ENCODE measurements at places on chromosomes 1 and 21. TPM values are rescaled to one million over a fixed set of nuclear protein-coding genes. Genes with fewer than 3 reads are reported as not detected.

GRCh38 chr21:38531039-38531541 is 32.8 kb upstream of the ERG start:
- no peak for DNase-seq
- H3K4me3 ChIP-seq = no peak overlapping the region
- no peaks in the 10 kb centered on the region for H3K27me3 ChIP-seq
- H3K27ac ChIP-seq = no peak overlapping the region

- no peaks in the 10 kb centered on the region for H3K27me3 ChIP-seq
- H3K4me1 ChIP-seq = no peaks in the 10 kb centered on the region
- H3K4me3 ChIP-seq = peak overlapping the region; percentile 69
- H3K27ac ChIP-seq = no peak overlapping the region
Observed at GRCh38 chr21:29018540-29018939, 609 bp downstream of the RWDD2B start.

GRCh38 chr1:200908191-200908868 is 13.6 kb downstream of the INAVA start:
- H3K4me3 ChIP-seq = no peak overlapping the region
- no peak for DNase-seq
- no peaks in the 10 kb centered on the region for H3K4me1 ChIP-seq
- no peak overlapping the region for H3K27ac ChIP-seq
- H3K36me3 ChIP-seq = peaks cover 27% of the 10 kb centered on the region

- DNase-seq = no peak
- no peaks in the 10 kb centered on the region for H3K27me3 ChIP-seq
- H3K4me1 ChIP-seq = no peaks in the 10 kb centered on the region
Observed at GRCh38 chr1:19730793-19731192, 66.1 kb downstream of the HTR6 start.

GRCh38 chr1:106406114-106406513 is 650.4 kb upstream of the PRMT6 start:
- no peaks in the 10 kb centered on the region for H3K27me3 ChIP-seq
- H3K36me3 ChIP-seq = no peaks in the 10 kb centered on the region
- no peak for DNase-seq
- no peak overlapping the region for H3K4me3 ChIP-seq

- H3K36me3 ChIP-seq = no peaks in the 10 kb centered on the region
- no peak overlapping the region for H3K27ac ChIP-seq
- no peaks in the 10 kb centered on the region for H3K4me1 ChIP-seq
- no peaks in the 10 kb centered on the region for H3K27me3 ChIP-seq
- DNase-seq = no peak
Observed at GRCh38 chr1:79441238-79441637, 434.7 kb upstream of the ADGRL4 start.

DNA sequence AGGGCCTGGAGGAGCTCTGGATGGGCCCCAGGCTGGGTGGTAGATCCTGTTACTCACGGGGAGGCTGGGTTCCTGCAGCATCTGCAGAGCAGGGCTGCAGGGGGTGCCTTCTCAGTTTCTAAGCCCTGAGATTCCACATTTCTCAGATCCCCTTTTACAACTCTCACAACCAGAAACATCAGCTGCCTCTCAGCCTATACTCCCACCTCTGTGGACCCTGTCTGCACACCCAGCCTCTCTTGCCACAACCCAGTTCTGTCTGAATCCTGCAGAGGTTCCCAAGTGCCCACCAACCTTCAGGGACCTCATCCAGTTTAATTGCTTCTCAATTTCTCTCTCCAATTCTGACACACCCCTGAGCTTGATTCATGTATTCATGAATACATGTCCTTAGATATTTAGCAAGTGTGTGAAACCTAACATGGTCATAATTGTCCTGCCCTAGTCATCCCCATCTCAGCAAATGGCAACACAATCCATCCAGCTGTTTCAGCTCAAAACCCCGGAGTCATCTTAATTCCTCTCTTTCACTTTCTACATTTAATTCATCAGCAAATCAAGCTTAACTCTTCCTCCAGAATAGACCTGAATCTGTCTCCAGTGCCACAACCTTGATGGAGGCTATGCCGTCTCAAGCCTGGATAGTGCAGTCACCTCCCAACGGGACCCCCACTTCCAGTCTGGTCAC is 57.0 kb upstream of the NEK2 start:
- no peak overlapping the region for H3K27ac ChIP-seq
- no peaks in the 10 kb centered on the region for H3K4me1 ChIP-seq
- no peaks in the 10 kb centered on the region for H3K36me3 ChIP-seq
- H3K27me3 ChIP-seq = no peaks in the 10 kb centered on the region

- no peak for DNase-seq
- H3K27ac ChIP-seq = no peak overlapping the region
- no peaks in the 10 kb centered on the region for H3K36me3 ChIP-seq
- H3K4me3 ChIP-seq = no peak overlapping the region
Observed at GRCh38 chr1:21366288-21366687, 73.6 kb upstream of the NBPF3 start.

DNA sequence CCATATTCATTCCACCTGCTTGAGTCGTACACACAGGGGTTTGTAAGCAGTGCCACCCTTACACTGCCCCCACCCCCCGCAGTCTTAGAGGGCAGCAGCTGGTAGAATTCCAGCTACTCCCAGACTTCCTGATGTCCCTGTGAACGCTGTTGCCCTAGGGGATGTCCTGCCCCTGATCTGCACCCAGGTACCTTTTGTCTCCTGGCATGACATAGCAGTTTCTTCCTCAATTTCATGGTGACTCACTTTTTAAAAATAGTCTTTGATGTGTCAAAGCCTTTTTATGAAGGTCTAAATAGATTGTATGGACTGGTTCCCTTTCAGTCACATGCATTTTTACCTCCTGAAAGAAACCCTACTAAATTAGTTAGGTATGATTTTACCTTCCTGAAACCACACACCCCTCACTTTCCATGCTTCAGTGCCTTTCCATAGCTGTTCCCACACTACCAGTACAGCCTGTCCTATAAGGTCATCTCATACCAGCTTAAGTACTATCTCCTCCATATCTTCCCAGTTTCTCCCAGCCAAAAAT is 76.4 kb downstream of the ST3GAL3 start:
- H3K27me3 ChIP-seq = no peaks in the 10 kb centered on the region
- H3K27ac ChIP-seq = no peak overlapping the region
- H3K4me3 ChIP-seq = no peak overlapping the region
- DNase-seq = no peak
- no peaks in the 10 kb centered on the region for H3K36me3 ChIP-seq
- H3K4me1 ChIP-seq = no peaks in the 10 kb centered on the region

DNA sequence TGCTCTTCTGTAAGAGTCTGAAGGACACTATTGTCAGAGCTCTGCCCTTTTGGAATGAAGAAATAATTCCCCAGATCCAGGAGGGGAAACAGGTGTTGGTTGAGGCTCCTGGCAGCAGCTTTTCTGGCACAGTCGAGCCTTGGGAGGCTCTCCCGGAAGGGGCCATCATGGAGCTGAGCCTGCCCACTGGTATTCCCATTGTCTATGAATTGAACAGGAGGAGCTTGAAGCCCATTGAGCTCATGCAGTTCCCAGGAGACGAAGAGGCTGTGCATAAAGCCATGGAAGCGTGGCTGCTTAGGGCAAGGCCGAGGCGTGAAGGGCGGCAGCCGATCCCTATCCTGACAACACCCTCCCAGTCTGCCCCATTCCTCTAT is 26.6 kb downstream of the UBE4B start:
- DNase-seq = no peak
- peaks cover 6% of the 10 kb centered on the region for H3K4me1 ChIP-seq
- H3K27ac ChIP-seq = no peak overlapping the region

DNA sequence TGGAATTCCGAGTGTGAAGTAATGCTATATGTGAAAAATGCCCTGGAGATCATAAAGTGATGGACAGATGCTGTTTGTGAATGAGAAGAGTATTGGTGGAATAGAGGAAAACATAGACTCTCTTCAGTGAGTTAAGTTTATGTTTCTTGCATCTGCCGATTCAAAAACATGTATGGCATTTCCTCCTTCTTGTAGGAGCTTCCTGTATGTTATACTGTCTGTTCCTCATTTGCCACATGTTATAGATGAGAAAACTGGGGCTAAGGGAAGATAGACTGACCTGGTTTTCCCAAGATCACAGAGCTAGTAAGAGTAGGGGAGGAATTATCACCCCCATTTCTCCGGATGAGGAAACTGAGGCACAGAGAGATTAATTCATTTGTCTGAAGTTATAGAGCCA is 41.1 kb upstream of the IL20 start:
- no peak overlapping the region for H3K27ac ChIP-seq
- peaks cover 2% of the 10 kb centered on the region for H3K4me1 ChIP-seq
- H3K27me3 ChIP-seq = no peaks in the 10 kb centered on the region
- no peak overlapping the region for H3K4me3 ChIP-seq
- H3K36me3 ChIP-seq = no peaks in the 10 kb centered on the region

- H3K27ac ChIP-seq = no peak overlapping the region
- no peaks in the 10 kb centered on the region for H3K4me1 ChIP-seq
- no peak overlapping the region for H3K4me3 ChIP-seq
- DNase-seq = no peak
Observed at GRCh38 chr1:100325415-100326324, 26.6 kb upstream of the CDC14A start.

The NEK7 gene
- total RNA-seq = 10.0 TPM

The LCE6A gene
- not detected for total RNA-seq

The SPRR3 gene
- total RNA-seq = not detected

The CLDN8 gene
- not detected for total RNA-seq
